NCI-H82 (cell line): ENCODE measurements at places on chromosomes 4 and X.

- DNase-seq = no peak
These were observed 3.2 kb downstream of the SLC9A7 start for GRCh38 chrX:46755671-46756070.

- DNase-seq = no peak
These were observed 97.8 kb downstream of the PDGFC start for GRCh38 chr4:156873799-156874198.

DNA sequence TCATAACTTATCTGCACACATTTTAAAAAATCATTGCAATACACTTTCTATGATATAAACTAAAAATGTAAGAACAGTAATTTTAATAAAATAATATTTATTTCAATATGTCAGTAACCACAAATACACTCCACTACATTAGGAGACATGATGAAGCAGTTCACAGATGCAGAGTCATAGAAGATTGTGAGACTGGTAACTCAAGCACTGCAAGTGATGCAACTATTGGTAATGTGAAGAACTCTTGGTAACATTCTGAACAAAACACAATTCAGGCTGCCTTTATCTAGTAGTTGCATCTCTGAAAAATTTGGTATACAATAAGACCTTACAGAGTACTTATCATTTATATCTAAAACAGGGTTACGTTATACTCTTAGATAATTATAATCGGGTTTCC, 52.6 kb upstream of the LRAT start:
- no peak for DNase-seq

GRCh38 chr4:6710996-6711395, 1.3 kb upstream of the MRFAP1L1 start:
- no peak for DNase-seq

GRCh38 chr4:35939751-35940150, 304.6 kb downstream of the ARAP2 start:
- DNase-seq = peak; percentile 66

GRCh38 chr4:65670331-65671031, at the start of gene EPHA5:
EPHA5 (minus strand) TSS chr4:65670489; CDS start chr4:65669742, 747 bp downstream.
- peak; percentile 88 for DNase-seq

DNA sequence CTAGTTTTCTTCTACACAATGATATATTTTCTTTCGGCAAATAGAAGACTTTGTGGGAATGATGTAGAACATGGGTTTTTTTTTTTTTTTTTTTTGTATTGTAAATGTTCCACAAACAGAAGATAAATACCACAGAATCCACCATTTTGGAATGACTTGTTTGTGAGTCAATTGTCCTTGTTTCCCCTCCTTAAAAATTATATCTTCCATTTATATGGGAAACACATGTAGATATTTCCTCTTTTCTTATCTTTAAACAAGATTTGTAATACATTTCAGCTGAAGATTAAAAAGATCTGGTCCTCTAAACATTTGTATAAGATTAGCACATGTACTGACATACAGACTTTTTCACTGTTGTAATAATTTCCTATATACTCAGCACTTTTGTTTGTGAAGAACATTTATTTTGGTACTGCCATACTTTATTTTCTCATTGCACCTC, 304.6 kb downstream of the SPRY1 start:
- no peak for DNase-seq

DNA sequence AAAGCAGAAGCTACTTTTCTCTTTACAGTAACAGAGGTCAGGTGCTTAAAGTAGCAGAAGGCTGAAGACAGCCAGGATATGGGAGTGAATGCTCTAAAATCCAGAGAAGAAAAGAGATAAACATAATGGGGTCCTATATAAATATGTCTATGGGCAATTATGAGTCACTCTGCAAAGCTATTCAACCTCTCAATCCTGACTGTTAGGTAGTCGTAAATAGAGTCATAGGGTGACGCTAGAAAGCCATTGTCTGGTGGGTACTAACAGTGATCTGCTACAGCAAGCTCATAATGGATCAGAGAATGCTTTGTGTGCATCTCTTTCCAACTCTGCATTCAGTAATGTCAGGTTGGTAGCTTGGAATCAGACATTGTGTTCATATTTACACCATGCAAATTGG, 53.5 kb upstream of the PDE5A start:
- DNase-seq = no peak

DNA sequence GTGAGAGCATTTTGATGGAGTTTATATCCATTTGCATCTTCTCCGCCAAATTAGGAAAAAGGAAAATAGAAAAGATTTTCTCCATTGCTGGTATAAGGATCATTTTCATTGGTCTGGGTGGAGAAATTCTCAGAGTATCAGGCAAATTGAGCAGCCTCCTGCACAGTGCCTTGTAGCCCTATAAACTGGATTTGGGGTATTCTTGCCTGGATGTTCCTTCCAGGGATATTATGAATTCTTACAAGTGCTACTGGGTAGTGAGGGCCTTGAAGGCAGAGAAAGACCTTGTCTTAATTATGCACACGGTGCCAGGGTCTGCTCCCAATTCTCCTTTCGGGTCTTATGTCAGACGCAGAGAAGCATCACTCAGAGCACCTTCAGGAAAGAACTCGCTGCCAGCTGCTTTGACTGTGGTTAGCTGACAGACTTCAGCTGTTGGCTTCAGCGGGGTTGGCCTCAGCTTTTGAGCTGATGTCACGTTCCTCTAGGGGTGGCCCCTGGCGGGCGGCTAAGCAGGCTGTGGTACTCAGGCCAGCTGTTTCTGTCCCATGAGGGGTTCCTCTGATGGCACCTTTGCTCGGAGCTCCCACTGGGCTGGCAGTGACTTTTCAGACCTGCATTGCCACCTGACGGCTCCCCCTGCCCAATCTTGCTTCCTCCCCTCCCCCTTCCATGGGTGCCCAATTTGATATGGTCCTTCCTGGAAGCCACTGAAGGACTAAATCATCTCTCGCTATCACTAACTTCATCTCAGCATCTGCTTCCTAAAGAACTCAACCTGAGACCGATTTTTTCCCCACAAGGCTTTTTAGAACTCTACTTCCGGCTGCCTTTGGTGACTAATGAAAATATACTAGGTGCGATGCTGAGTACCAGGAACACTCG, 519.5 kb downstream of the BCOR start:
- peak; percentile 23 for DNase-seq

DNA sequence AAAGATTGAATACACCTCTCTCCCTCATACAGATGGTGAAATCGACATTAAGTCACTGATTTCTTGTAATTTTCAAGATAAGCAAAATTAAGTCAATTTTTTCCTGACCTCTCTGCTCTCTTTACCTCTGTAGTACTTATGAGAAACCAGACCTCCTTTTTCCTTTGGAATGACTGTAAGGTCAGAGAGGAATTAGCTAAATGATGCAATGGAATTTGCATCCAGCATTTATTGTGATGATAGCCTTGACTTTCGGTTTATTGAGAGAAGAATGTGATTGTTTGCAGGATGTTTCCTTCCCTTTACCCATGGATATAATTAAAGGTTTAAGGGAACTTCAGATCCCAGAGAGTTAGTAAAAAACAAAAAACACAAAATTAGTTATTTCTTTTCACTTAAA, 22.4 kb downstream of the STK26 start:
- no peak for DNase-seq

DNA sequence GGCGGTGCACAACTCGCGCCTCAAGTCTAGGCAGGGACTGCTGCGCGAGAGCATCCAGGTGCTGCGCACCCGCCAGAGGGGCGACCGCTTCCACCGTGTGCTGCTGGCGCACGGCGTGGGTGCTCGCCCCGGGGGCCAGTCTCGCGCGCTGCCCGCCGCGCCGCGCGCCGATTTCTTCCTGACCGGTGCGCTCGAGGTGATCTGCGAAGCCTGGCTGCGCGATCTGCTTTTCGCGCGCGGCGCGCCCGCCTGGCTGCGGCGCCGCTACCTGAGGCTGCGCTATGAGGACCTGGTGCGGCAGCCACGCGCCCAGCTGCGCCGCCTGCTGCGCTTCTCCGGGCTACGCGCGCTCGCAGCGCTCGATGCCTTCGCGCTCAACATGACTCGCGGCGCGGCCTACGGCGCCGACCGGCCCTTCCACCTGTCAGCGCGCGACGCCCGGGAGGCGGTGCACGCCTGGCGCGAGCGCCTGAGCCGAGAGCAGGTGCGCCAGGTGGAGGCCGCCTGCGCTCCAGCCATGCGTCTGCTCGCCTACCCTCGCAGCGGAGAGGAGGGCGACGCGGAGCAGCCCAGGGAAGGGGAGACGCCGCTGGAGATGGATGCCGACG, 1.3 kb downstream of the CHST7 start:
- peak; percentile 50 for DNase-seq

GRCh38 chr4:45345558-45345957, 619.2 kb upstream of the GNPDA2 start:
- peak; percentile 3 for DNase-seq

- DNase-seq = no peak
These were observed 64.0 kb upstream of the GK2 start for GRCh38 chr4:79472036-79472435.

GRCh38 chr4:4502694-4503311, 39.0 kb downstream of the STX18 start:
- no peak for DNase-seq

DNA sequence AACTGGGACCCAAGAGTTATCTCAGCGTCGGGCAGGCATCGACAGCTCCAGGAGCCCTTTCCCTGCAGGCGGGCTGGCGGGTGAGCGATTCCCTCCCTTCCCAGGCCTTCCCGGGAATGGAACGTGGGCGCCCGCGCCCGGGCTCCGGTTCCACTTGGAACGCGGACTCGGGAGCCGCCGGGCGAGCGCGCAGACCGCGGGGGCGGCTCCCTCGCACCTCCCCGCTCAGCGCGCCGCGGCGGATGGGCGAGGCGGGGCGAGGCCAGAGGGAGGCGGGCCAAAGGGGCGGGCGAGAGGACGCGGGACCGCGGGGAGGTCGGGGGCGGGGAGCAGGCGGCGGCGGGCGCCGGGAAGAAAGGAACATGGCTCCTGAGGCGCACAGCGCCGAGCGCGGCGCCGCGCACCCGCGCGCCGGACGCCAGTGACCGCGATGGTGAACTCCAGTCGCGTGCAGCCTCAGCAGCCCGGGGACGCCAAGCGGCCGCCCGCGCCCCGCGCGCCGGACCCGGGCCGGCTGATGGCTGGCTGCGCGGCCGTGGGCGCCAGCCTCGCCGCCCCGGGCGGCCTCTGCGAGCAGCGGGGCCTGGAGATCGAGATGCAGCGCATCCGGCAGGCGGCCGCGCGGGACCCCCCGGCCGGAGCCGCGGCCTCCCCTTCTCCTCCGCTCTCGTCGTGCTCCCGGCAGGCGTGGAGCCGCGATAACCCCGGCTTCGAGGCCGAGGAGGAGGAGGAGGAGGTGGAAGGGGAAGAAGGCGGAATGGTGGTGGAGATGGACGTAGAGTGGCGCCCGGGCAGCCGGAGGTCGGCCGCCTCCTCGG, at the start of gene PKD2:
PKD2 (plus strand) TSS at position 332 of the 818 bp plus-strand sequence; CDS start at position 431, 99 bp downstream.
- peak; percentile 78 for DNase-seq
